ENCODE measurements at places on chromosomes 1 and 21.

DNA sequence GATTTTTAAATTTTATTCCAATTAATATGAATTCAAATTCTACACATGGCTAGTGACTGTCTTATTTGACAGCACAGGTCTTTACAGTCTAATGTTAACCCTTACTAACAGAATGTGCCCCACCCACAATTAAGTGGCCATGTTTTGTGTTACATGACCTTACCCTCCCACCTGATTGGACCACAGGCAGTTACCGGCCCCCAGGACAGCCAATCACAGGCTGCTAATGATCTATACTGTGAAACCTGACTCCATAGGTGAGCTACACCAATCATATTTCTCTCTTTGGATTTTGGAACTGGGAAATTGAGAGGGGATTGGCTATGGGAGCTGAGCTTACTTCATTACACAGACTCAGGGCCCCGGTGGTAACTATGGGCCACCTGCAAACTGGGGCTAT lies 27.5 kb downstream of the ZP4 start:
- no peak for DNase-seq

DNA sequence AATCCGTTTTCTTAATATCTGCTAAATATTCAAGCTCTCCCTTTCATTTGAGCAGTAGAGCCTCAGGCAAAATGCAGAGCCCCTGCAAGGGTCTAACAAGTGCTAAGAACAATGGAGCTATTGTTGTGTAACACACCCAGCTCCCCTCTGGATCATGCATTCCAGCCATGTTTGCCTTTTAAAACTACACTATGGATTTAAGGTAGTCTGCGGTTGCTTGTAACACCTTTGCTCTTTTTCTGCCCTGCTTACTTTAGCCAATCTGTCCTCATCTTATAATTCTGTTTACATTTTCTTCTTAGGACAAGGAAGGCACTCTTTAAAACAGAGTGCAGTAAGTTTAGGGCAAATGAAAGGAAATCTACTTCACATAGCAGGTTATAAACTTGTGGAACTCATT lies 60.0 kb upstream of the C1orf105 start:
- DNase-seq: no peak

- no peak for DNase-seq
Observed at GRCh38 chr21:33268737-33269441, 2.7 kb downstream of the IL10RB start.

- DNase-seq: no peak
Observed at GRCh38 chr1:244280201-244280600, 171.5 kb downstream of the ADSS2 start.

- no peak for DNase-seq
Observed at GRCh38 chr1:71015745-71016144, 31.9 kb downstream of the PTGER3 start.

DNA sequence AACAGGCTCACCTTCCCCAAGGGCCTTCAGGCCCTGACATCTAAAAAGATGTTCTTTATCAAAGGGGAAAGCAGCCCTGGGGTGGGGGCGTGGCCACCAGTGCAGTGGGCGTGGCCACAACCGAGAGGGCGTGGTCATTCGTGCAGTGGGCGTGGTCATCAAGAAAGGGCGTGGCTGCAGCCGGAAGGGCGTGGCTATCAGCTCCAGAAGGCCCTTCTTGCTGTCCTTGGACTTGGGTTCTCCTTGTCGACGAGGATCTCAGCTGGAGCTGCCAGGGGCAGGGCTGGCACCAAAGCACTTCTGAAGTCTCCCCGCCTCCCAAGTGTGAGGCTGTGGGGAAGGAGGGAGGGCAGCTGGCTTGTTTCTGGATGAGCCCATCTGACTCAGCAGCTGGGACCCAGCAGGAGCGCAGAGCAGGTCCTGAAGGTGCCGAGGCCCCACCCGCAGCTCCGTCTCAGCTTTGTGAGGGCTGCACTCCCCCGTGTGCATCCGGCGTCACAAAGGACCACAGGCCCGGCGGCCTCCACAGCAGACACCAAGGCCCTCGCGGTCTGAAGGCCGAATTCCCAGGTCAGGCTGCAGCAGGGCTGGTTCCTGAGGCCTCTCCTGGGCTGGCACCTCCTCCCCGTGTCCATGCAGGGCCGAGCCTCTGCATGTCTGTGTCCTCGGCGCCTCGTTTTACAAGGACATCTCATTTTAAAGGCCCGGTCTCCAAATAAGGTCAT lies 12.8 kb downstream of the PDE9A start:
- DNase-seq: no peak

- DNase-seq: no peak
Observed at GRCh38 chr1:240212556-240212955, 120.9 kb downstream of the FMN2 start.

- no peak for DNase-seq
Observed at GRCh38 chr1:153623101-153623500, 4.2 kb downstream of the S100A13 start.

DNA sequence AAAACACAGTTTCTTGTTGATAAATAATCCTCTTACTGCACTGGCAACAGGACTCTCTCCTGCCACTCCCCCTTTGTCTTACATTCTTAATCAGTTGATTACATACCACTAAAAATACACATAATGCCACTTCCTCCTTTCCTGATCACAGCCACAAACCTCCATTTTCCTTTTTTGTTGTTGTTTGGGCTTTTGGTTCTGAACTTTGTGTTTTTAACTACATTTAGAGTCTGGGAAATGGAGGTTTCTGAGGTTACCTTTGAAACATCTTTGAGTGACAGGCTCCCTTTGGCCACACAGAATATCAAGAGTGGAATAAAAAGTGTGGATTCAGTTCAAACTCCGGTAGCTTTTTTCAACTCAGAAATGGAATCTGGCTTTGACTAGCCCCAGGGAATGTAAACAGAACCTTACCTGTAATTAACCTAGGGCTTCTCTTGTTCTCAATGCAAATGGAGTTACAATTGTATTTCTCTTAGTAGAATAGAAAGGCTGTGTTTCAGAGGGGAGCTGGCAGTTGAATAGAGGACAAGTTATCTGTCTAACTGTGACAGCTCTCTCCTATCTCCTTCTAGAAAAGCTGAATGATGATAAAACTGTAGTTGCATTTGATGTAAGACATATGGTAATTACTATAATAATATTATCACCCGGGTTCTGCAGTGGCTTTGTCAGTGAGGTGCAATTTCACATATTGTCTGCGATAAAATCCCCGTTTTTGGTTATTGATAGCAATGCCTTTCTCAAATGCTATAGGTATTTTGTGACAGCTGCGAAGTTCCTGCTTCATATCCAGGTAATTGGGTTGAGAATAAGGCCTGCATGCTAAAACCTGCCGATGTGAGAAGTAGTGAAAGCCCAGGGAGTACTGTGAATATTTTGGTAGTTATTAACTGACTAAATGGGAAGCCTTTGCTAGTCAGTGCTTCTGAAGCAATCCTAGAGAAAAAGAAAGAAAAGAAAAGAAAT lies 66.9 kb downstream of the ST6GALNAC5 start:
- no peak for DNase-seq

- DNase-seq: no peak
Observed at GRCh38 chr1:110605901-110606656, at the start of gene KCNA2. KCNA2 (minus strand) TSS chr1:110606358; CDS start chr1:110604782, 1,576 bp downstream.

DNA sequence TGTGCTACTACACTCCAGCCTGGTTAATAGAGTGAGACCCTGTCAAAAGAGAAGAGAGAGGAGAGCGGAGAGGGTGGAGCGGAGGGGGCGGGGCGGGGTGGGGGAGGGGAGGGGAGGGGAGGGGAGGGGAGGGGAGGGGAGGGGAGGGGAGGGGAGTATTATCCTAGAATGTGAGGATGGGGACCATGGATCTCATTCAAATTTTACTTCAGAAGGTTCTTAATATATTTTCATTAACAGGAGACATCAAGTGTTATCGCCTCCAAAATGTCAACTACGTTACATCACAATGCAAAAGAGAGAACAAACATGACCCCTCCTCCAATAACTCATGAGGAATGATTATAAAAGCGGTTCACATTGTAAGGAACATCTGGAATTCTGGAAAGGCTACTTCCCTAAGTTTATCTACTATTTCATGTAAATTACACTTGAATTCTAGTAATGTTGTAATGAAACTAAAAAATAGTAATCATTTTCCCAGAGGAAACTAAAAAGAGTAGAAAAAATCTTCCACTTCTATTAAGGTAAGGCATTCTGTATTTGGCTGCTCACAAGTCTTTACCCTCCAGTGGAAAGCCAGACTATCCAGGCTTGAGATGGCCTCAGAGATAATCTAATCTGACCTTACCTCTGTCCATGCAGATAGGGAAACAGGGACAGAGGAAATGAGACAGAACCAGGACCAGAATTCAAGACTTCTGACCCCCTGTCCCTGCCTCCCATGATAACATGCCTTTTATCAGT lies 18.8 kb upstream of the GUCA2A start:
- no peak for DNase-seq

GRCh38 chr1:20068722-20069121 lies 1.3 kb upstream of the PLA2G5 start:
- DNase-seq: no peak

DNA sequence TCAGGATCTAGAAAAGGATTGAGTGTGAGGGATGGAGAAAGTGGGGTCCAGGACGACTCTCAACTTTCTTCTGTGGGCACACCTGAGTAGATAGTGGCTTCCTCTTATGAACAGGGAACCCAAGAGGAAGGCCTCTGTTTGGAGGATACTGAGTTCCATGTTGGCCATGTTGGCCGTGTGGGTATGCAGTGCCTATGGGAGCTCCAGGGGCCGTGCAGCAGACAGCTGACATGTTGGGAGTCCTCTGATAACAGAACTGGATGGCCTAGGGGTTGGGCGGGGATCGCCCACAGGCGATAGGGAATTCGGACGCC lies 43.0 kb downstream of the TMEM53 start:
- DNase-seq: no peak
